ENCODE measurements at places on chromosomes 16 and 17.

- DNase-seq = no peak
Observed at GRCh38 chr17:40557531-40558299, 7.6 kb downstream of the CCR7 start.

GRCh38 chr17:7644775-7645174 lies 6.0 kb upstream of the ATP1B2 start:
- no peak for DNase-seq

DNA sequence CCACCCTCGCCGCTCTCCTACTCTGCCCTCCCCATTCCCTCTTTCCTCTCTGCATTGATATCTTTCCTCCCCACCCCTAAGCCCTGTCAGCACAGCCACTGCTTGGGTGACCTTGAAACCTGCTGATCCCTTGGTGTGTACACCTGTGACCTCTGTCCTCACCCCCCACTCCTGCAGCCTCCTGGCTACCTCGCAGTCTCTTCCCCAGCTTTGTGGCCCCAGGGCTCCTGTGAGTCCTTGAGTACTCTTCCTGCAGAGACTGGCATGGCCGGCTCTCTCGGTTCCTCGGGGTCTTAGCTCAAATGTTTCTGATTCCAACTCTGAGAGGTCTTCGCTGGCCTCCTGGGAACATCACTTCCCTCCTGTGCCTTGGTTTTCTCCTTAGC lies 31.7 kb downstream of the ADCY7 start:
- no peak for DNase-seq

DNA sequence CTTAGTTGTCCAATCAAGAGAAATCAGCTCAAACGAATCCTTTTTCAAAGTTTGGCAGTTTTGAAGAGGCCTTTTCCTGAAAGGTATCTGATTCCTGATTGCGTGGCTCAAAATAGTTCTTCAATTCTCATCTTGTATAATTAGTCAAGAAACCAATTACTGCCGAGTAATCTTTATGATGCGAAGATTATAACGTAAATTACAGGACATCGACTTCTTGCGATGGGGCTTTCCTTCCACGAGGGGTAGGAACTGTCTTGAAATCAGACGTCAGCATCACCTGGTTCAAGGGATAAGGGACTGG lies 644 bp upstream of the ARL2BP start:
- no peak for DNase-seq

DNA sequence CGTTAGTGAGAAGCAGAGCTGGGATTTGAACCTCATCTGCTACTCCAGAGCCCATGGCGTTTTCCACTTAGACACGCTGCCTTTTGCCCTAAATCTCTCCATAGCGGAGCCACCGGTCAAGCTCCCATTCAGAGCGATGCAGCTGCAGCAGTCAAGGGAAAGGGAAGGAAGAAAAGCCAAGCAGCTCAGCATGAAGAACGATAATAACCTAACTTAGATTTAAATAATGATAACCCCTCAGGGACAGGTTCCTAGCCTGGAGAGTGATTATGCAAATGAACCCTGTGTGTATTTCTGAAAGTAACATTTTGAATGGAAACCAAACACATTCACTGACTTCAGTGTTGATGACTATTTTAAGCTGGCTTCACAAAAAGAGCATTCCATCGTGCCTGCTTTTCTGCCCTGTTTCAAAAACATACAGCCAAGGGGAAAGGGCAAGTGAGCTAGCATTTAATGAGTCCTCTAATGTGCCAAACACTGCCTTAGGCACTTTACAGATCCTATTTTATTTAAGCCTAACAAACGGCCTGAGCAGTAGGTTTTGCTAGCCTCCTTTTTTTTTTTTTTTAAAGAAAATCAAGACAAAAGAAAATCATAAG lies 798.3 kb downstream of the CDH8 start:
- no peak for DNase-seq

GRCh38 chr16:49716339-49716934 lies 139.5 kb downstream of the ZNF423 start:
- DNase-seq = no peak

DNA sequence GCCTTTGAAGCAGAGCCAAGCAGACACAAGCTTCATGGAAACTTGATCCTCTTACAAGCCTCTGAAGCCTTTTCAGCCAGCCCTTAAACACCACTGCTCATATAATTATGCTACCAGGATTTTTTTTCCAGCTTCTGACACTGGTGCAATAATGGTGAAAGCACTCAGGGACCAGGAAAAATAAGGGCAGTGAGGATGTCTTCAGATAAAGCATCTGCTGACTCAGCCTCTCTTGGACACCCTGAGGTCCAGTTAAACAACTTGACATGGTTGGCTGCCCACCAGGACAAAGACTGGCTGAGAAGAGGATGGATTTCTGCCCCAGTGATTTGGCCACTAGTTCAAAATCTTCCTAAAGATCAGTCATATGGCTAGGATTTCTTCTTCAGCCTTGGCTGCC lies 124.2 kb upstream of the N4BP1 start:
- no peak for DNase-seq

DNA sequence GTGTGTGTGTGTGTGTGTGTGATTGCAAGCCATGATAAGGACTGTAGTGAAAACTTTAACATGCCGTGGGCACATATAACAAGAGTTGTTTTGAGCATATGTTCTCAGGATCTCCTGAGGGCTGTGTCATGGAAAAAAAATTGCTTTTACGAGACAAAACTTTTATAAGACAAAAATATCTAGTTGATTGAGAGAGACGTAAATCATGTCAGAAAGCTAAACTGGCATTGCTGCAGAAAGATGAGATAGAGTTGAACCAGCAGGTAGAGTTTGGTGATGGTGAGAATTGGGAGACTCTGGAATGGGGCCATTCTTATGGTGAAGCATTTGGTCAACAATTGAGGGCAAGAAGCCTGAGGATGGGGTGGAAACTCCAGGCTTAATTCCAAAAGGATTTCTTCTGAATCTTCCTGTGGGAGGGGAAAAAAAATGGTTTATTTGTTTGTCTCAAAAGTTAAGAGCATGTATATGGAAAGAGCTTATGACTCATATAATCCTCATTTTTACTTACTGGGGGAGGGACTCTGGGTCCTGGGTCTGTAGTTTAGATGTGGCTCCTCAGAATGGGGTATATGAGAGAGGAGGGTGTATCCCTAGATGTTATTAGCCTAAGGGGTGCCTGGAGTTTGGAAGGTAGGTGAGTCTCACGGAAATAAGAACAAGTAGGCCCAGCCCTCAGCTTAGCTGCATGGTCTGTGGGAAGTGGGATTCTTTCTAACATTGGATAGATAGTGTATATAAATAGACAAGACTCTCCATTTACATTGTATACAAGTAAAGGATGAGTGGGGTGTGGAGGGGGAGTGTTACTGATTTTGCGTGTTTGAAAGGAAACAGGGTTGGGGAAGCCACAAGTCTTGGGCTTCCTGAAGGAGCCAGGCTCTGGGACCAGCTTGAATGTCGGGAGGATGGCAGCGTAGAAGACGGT lies 7.1 kb downstream of the MINK1 start:
- no peak for DNase-seq

DNA sequence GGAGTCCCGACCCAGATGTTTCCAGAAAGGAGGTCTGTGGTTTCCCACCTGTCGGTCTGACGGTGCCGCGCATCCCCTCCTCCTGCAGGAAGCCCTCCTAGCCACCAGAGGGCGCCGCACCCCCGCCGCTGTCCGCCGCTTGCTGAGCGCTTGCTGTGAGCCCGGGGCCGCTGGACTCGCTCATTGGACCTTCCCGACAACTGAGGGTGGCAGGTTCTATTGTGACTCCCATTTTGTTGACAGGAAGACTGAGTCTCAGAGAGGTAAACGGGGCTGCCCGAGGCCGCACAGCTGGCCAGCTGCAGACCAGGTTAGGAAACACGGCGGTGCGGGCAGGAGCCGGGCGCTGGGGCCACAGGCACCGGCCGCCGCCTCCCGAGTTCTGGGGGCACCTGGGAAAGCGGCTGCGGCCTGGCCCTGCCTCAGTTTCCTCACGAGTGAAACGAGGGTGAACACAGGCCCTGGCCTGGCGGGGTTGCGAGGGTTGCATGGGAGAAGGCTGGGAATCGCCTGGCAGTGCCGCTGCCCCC lies 191.1 kb upstream of the CIBAR2 start:
- DNase-seq = peak; percentile 78

DNA sequence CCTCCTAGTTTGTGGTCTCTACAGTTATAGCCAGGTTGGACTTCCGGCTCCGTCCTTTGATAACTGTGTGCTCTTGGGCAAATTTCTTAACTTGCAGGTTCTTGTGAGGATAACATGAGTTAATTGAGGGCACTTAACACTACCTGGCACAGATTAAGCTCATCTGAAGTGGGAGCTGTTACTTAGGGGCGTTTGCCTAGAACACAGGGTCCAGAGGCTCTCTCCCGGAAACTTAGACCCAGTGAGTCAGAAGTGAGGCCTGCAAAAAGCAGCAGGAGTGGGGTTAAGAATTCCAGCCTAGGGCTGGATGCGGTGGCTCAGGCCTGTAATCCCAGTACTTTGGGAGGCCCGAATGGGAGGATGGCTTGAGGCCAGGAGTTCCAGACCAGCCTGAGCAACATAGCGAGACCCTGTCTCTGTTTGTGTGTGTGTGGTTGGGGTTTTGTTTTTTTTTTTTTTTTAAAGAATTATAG lies 1.4 kb downstream of the MVP start:
- DNase-seq = no peak

Measured in stimulated activated CD4-positive, alpha-beta T cell treated with anti-CD3 and anti-CD28 coated beads, Interleukin-4, amount 100 ng/mL, for 1 hour (primary cell).